ENCODE measurements at places on chromosomes 2 and 18. TPM values are rescaled to one million over a fixed set of nuclear protein-coding genes. Genes with fewer than 3 reads are reported as not detected.

FOXI3 gene
- polyA plus RNA-seq, result not detected

DNA sequence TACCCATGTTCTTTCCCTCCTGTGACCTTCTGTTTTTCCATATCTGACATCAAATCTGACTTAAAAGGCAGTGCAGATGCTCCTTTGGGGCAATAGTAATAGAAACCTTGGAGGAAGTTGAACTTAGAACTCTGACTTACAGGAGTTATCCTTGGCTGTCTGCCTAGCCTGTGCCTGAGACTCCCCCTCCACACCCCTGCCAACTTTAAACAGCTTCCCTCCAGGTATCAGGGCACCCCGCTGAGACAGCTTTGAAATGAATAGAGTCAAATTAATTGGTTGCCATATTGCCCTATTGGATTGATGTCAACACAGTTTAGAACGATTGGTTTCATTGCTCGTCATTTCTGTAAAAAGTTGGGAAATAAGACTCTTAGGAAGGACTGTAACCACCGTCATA is 322.0 kb downstream of the PRKCE start:
- peaks cover 28% of the 10 kb centered on the region for H3K4me1 ChIP-seq
- no peak overlapping the region for H3K27ac ChIP-seq
- no peak for DNase-seq

DNA sequence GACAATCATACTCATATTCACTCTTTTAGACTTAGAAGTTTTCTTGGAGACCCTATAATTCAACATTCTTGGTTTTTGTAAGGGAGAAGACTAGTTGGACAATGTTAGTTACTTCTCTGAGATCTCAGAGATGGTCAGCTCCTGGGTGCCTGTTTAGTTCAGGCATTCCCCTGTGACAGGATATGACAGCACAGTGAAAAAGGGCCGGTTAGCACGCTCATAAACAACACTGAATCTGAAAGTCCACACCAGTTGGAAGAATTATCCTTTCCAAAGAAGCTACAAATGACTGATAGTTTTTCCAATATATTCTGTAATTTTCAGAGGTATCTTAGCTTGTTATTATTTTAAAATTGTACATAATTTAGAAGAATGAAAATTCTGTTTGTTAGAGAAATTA is 75.7 kb downstream of the ADAM23 start:
- H3K4me1 ChIP-seq, result no peaks in the 10 kb centered on the region
- H3K4me3 ChIP-seq, result no peak overlapping the region
- H3K27ac ChIP-seq, result no peak overlapping the region
- H3K27me3 ChIP-seq, result no peaks in the 10 kb centered on the region

DNA sequence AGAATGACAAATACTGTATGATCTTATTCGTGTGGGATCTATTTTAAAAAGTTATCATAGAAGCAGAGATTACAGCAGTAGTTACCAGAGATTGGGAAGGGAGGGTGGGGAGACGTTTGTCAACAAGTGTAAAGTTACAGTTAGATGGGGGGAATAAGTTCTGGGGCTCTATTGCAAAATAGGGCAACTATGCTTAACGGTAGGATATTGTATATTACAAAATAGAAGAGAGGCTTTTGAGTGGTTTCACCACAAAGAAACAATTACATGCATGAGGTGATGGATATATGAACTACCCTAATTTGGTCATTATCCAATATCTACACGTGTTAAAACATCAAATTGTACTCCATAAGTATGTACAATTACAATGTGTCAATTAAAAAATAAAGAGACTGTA is 123.4 kb upstream of the NOSTRIN start:
- H3K27ac ChIP-seq, result no peak overlapping the region
- H3K4me1 ChIP-seq, result no peaks in the 10 kb centered on the region
- DNase-seq, result no peak
- H3K36me3 ChIP-seq, result no peaks in the 10 kb centered on the region

DNA sequence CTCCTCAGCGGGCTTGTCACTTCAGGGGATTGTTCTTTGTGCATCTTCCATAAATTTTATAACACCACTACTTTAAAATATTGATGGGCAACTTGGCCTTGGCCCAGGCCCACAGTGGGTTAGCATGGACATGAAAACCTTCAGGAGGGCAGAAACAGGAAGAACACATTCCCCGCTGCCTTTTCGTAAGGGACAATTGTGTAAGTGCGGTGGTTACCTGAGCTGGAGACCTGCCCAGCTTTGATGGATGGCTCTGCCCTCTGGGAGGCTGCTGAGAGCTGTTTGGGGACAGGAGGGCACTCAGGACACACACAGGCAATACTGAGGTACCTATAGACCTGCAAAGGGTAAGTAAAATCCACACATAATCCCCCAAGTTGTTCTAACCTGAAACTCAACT is 46.8 kb downstream of the FECH start:
- no peak overlapping the region for H3K4me3 ChIP-seq
- H3K4me1 ChIP-seq, result no peaks in the 10 kb centered on the region
- no peaks in the 10 kb centered on the region for H3K36me3 ChIP-seq
- no peaks in the 10 kb centered on the region for H3K27me3 ChIP-seq
- DNase-seq, result no peak
- no peak overlapping the region for H3K27ac ChIP-seq

DNA sequence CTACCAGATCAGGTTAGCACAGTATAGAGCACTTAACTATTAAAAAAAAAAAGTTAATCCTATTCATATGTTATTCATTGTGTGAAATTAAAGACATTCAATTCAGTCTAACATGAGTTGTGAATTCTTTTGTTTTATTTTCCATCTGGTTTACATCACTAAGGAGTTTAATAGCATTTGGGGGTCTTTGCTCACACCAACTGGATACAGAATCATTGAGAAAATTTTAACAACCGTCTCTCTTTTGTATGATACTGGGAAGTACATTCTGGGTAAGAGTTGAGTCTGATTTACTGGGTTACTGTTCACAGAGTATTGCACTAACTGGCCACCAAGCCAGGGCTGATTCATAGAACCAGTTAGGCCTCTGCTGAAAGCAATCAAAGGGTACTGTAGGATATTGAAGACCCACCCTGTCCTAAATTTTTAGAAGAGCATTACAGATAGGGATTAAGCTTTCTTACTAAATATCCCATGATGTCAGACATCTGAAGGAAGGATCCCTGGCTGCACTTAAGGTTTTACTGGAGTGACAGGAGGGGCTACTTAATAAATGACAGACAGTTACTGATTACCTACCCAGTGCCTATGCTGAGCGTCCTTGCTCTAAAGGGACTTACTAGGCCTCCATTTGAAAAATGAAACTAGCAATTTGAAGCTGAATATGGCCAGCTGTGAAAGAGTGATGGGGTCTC is 387.9 kb downstream of the SETBP1 start:
- no peak overlapping the region for H3K4me3 ChIP-seq
- peaks cover 4% of the 10 kb centered on the region for H3K36me3 ChIP-seq
- H3K27me3 ChIP-seq, result no peaks in the 10 kb centered on the region
- no peak overlapping the region for H3K27ac ChIP-seq
- DNase-seq, result no peak

ADGRF3 gene
- 1.5 TPM for polyA plus RNA-seq

DNA sequence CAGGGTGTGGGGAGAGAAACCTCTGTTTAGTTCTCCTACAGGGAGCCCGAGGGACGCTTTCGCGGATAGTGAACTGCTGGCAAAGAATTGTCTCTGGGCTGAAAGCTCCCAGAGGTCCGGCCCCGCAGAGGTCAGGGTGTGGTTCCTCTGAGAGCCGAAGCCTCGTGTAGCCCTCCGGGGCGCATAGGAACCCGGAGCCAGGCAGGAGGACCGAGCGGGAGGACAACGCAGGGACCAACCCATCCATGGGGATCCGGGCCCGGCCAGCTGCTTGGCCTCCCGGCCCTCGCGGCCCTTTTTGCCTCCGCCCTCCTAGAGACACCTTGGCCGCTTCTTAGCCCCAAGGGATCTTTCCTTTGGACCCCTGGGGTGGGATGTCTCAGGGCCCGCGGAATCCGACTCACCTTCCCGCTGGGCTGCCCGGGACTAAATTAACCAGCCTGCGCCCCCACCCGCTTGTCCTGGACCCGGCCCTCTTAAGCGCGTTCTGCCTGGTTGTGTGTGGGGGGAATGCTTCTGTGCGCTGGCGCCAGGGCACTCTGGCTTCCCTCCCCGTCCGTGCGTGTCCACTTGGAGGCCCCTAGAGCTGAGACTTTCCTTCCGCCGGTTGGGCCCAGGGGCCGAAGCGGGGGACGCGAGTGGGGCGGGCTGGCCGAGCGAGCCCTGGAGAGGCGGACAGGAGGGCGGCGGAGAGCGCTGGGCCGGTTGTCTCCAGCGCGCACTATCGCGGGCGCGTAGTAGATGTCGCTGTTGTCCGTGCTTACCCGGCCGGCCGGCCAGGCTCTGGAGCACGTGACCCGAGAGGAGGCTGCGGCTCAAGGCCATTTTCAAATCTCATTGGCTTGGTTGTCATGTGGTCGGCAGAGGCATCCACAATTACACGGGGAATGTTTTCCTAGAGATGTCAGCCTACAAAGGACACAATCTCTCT is at the start of gene HOXD10:
Gene HOXD10, plus strand, starts transcription at position 896 of the 931 bp plus-strand sequence. CDS start 56 bp downstream, outside the sequence.
- DNase-seq, result no peak
- H3K4me3 ChIP-seq, result no peak within 1 kb of the TSS
- H3K36me3 ChIP-seq, result no peaks in the 10 kb centered on the region
- H3K27me3 ChIP-seq, result no peaks in the 10 kb centered on the region
- no peak within 1 kb of the TSS for H3K27ac ChIP-seq

DNA sequence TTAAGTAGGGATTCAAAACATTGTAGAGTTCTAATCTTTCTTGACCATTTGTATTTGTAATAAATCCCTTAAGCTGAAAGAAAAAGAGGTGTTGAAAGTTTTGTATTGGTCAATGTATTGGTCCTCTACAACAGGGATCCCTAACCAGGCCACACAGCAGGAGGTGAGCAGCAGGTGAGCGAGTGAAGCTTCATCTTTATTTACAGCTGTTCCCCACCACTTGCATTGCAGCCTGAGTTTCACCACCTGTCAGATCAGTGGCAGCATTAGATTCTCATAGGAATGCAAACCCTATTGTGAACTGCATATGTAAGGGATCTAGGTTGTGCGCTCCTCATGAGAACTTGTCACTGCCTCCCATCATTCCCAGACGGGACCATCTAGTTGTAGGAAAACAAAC is 715.7 kb upstream of the NXPH2 start:
- H3K27ac ChIP-seq, result no peak overlapping the region
- no peak overlapping the region for H3K4me3 ChIP-seq
- no peaks in the 10 kb centered on the region for H3K36me3 ChIP-seq
- H3K4me1 ChIP-seq, result no peaks in the 10 kb centered on the region
- no peaks in the 10 kb centered on the region for H3K27me3 ChIP-seq
- no peak for DNase-seq

ACADL gene
- not detected for polyA plus RNA-seq

GPR75 gene
- 5.9 TPM for polyA plus RNA-seq

- no peaks in the 10 kb centered on the region for H3K4me1 ChIP-seq
- no peak overlapping the region for H3K4me3 ChIP-seq
- H3K36me3 ChIP-seq, result no peaks in the 10 kb centered on the region
- H3K27ac ChIP-seq, result no peak overlapping the region
- no peaks in the 10 kb centered on the region for H3K27me3 ChIP-seq
Observed at GRCh38 chr2:33321876-33322483, 154.5 kb upstream of the RASGRP3 start.

DNA sequence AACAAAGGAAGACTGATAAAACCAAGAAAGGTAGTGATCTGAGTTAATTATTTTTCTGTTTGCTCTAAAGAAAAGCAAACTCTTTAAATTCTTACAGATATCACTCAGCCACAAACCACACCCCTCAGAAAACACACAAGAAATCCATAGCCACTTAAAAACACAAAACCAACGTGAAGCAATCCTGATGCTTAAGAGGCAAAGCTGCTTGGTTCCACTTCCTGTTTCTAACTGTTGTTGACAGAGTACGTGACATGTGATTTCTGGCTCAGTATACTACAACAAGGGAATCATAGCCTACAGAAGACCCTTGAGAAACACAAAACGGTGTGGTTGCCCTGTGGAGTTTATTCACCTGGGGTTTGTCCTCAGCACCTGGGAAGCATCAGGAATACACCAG is 240.9 kb upstream of the APCDD1 start:
- DNase-seq, result peak; percentile 69
- H3K4me3 ChIP-seq, result no peak overlapping the region
- peaks cover 6% of the 10 kb centered on the region for H3K4me1 ChIP-seq
- no peak overlapping the region for H3K27ac ChIP-seq

HOXD13 gene
- polyA plus RNA-seq, result not detected

GRCh38 chr2:225670111-225670974 is 270.8 kb downstream of the NYAP2 start:
- H3K27ac ChIP-seq, result no peak overlapping the region
- no peaks in the 10 kb centered on the region for H3K4me1 ChIP-seq
- no peaks in the 10 kb centered on the region for H3K27me3 ChIP-seq
- DNase-seq, result no peak
- H3K36me3 ChIP-seq, result no peaks in the 10 kb centered on the region
